Thoracic aorta (tissue), 2 donors: ENCODE measurements at places on chromosomes 11 and 22. TPM values are rescaled to one million over a fixed set of nuclear protein-coding genes. Genes with fewer than 3 reads are reported as not detected.

Gene PYGM
- 12.2 TPM for total RNA-seq

Gene CHEK1
- total RNA-seq, result 3.5 TPM

Gene DGCR6
- 2.6 TPM for total RNA-seq

Gene THY1
- total RNA-seq, result 15.4 TPM

GRCh38 chr11:32919338-32919737 lies 26.7 kb downstream of the QSER1 start:
- DNase-seq, result no peak

GRCh38 chr22:37680191-37680851 lies 4.9 kb downstream of the LGALS1 start:
- DNase-seq, result no peak

GRCh38 chr11:119161871-119162270 lies 6.7 kb upstream of the NLRX1 start:
- DNase-seq, result no peak

GRCh38 chr11:90250970-90251369 lies 28.1 kb upstream of the CHORDC1 start:
- DNase-seq, result no peak

GRCh38 chr11:16984229-16984628 lies 30.0 kb downstream of the PLEKHA7 start:
- DNase-seq, result no peak

GRCh38 chr11:6397636-6398035 lies 7.4 kb downstream of the SMPD1 start:
- no peak for DNase-seq
